ENCODE measurements at places on chromosomes 3 and 15.

GRCh38 chr15:84832448-84833040 lies 15.4 kb downstream of the ALPK3 start:
- no peak overlapping the region for H3K4me3 ChIP-seq
- DNase-seq = no peak
- H3K4me1 ChIP-seq = no peaks in the 10 kb centered on the region
- H3K36me3 ChIP-seq = peaks cover 20% of the 10 kb centered on the region

GRCh38 chr3:69532547-69533224 lies 146.8 kb upstream of the FRMD4B start:
- H3K4me1 ChIP-seq = no peaks in the 10 kb centered on the region
- no peaks in the 10 kb centered on the region for H3K36me3 ChIP-seq
- DNase-seq = no peak
- no peak overlapping the region for H3K27ac ChIP-seq

DNA sequence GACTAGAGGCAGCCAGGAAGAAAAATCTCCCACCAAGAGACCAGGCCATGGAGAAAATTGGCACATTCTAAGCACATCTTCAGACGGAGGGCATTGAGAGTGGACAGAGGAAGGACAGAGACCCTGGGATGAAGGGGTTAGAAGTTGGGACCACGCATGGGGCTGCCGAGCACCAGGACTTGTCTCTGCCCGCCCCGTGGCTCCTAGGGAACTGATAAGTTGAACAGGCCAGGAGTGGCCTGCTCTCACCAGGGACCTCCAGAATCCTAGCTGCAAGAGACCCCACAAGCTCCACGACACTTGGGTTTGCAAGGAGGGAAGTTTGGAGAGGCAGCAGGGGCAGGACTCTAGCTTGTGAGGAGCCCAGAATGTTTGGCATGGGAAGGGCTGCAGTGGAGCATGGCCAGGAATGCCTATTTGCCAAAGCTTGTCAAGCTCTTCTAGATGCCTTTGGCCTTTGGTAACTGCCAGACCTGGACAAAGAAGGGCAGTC lies 355.1 kb downstream of the NSUN3 start:
- no peaks in the 10 kb centered on the region for H3K36me3 ChIP-seq
- H3K4me1 ChIP-seq = peaks cover 8% of the 10 kb centered on the region
- no peak overlapping the region for H3K4me3 ChIP-seq
- DNase-seq = no peak
- no peak overlapping the region for H3K27ac ChIP-seq

DNA sequence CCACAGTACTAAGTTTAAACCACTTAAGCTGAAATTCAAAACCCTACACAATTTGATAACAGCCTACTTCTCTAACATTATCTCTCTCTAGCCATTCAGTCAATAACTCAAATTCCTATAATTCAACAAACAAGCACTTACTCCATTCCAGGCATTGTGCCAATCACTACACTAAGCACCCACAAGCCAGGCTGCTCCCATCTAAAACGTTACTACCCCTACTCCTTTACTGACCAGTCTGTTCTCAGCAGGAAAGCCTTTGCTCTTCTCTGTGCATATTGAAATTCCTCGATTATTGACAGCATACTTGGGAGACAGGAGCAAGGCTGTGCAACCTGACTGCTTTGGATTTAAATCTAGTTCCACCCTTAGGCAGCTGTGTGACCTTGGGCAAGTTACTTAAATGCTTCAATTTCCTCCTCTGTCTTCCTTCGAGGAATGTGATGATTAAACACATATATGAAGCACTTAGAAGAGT lies 177.2 kb upstream of the THBS1 start:
- H3K27me3 ChIP-seq = no peaks in the 10 kb centered on the region
- H3K36me3 ChIP-seq = no peaks in the 10 kb centered on the region
- no peak overlapping the region for H3K4me3 ChIP-seq
- no peak overlapping the region for H3K27ac ChIP-seq
- H3K4me1 ChIP-seq = peaks cover 4% of the 10 kb centered on the region

- H3K4me3 ChIP-seq = no peak overlapping the region
- no peaks in the 10 kb centered on the region for H3K36me3 ChIP-seq
- DNase-seq = peak; percentile 56
Measured at GRCh38 chr3:84836961-84837360, 121.8 kb upstream of the CADM2 start.

DNA sequence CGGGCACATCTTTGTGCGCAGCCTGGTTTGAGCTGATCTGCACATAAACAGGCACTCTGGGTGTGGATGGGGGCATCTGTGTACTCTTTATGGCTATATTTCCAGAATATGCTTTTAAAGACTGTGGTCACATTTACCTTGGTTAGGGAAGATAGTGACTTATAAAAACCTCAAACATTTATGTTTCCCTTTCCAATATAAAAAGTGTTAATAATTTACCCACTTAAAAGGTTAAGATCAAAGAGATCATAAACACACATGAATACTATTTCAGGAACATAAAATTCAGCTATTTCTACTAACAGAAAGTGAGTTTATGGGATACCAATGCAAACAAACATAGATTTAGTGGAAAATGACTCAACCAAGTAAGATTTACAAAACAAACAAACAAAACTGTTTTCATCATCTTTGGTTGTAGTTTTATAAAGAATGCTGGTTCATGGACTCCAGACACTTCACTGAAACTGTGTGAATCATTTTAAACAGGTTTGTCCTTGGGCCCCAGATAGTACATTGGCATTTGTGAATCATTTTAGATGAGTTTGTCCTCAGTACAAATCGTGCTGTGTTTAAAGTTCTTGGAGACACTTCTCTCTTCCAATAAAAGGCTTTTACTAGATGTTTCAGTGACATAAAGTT lies 253.5 kb upstream of the CTDSPL start:
- no peak overlapping the region for H3K4me3 ChIP-seq
- H3K27ac ChIP-seq = no peak overlapping the region
- no peaks in the 10 kb centered on the region for H3K4me1 ChIP-seq
- no peaks in the 10 kb centered on the region for H3K27me3 ChIP-seq
- no peak for DNase-seq

- no peak within 1 kb of the TSS for H3K27ac ChIP-seq
- no peak for DNase-seq
- no peak within 1 kb of the TSS for H3K4me3 ChIP-seq
- no peaks in the 10 kb centered on the region for H3K27me3 ChIP-seq
- H3K36me3 ChIP-seq = no peaks in the 10 kb centered on the region
- H3K4me1 ChIP-seq = peaks cover 13% of the 10 kb centered on the region
Measured at GRCh38 chr3:193554811-193555210, at the start of gene ATP13A4. ATP13A4 (minus strand) TSS chr3:193554895; CDS start chr3:193554799, 96 bp downstream.

DNA sequence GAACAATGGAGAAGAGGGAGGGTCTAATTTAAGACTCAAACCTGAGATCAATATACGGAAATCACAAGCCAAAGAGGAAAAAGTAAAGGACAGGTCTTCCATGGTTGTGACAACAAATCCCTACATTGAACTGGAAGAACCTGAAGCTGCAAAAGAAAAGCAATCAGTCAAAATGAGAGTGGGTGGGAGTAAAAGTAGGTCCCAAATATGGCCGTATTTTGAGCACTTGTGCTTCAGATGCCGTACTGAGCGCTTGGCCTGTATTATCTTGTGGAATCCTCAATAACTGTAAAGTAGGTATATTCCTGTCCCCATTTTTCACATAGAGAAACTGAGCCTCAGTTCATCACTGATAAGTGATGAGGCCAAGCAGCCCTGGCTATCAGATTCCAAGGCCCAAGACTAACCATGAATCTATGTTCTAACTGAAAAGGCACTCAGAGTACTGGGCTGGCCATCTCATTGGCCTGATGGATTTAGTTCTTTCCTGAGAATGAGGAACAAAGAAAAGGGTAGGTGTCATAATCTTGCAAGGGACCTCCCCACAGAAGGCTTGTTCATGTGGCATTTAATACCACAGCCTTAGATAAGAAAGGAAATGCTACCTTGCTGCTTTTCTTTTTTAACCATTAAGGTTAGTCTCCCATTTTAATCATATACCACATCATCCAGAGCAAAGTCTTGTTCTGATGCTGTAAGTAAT lies 52.5 kb downstream of the LRRN1 start:
- no peak overlapping the region for H3K27ac ChIP-seq
- H3K4me3 ChIP-seq = no peak overlapping the region
- H3K4me1 ChIP-seq = no peaks in the 10 kb centered on the region
- H3K27me3 ChIP-seq = no peaks in the 10 kb centered on the region

DNA sequence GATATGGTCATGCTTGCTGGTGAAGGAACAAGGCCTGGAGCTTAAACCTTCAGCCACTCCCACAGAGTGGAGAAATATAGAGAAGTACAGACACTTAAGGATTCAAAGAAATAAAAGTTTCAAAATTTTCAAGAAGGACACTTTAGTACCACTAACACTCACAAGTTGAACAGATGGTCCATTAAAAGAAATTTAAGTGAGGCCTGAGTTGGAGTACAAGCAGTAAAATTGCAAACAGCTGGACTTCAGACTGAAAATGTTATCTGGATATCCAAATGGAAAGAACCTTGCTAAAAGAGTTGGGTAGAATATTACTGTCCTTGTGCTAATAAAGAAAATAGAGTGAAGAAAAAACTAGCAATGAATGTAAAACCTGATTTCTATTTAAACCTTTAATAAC lies 397.1 kb upstream of the KCNMB2 start:
- DNase-seq = no peak
- H3K4me1 ChIP-seq = no peaks in the 10 kb centered on the region
- no peak overlapping the region for H3K4me3 ChIP-seq

GRCh38 chr3:88434001-88434400 lies 284.2 kb downstream of the C3orf38 start:
- H3K36me3 ChIP-seq = no peaks in the 10 kb centered on the region
- no peaks in the 10 kb centered on the region for H3K4me1 ChIP-seq
- DNase-seq = no peak
- no peak overlapping the region for H3K27ac ChIP-seq

DNA sequence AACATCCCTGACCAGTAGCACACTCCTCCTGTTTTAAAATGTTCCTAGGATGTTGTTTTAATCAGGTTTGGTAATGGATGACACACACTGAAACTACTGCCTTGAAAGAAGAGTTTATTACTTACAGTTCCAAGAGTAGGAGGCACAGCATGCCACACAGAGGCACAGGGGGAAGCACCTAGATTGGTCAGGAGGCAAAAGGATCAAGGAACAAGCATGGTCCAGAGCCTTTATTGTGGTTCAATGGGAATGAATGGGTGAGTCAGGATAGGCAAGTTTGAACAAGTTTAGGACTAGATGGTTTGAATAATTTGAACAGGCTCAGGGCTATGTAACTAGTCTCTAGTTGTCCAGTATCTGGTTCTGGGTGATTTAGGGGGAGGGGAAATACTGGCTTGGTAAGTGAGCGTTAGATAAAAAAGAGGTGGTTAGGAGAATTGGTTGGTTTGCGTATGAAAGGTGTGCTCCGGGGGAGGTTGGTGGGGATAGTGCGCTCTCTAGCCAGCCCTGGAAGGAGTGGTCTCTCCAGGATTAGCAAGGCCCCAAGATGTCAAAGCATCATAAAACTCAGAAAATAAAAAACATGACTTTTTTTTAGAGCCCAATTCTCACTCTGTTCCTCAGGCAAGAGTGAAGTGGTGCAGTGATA lies 35.1 kb downstream of the TMOD3 start:
- H3K4me3 ChIP-seq = no peak overlapping the region
- H3K36me3 ChIP-seq = peaks cover 18% of the 10 kb centered on the region
- H3K27me3 ChIP-seq = no peaks in the 10 kb centered on the region
- peaks cover 29% of the 10 kb centered on the region for H3K4me1 ChIP-seq

DNA sequence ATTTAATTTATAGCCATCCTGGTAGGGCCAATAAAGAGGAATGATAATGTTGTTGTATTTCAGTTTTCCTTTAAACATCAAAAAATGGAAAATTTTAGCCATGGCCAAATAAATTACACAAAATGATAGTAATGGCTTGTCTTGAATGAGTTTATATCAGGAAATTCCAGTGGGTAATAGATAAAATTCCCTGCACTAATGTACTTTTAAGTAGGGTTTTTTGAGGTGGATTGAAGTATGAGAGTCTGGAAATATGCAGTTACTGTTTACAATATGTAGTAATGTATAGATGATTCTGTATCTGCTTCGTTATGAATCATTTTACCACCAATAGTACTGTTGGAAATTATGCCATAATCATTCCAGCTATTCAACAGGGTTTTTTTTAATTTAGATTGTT lies 219.4 kb upstream of the ROBO2 start:
- no peak overlapping the region for H3K4me3 ChIP-seq
- no peaks in the 10 kb centered on the region for H3K4me1 ChIP-seq
- no peak for DNase-seq
- H3K27me3 ChIP-seq = no peaks in the 10 kb centered on the region
- H3K27ac ChIP-seq = no peak overlapping the region

GRCh38 chr3:141710888-141711616 lies 27.0 kb upstream of the RNF7 start:
- no peak overlapping the region for H3K4me3 ChIP-seq
- H3K27me3 ChIP-seq = no peaks in the 10 kb centered on the region
- peak; percentile 12 for DNase-seq
- no peaks in the 10 kb centered on the region for H3K4me1 ChIP-seq
- H3K27ac ChIP-seq = no peak overlapping the region

- no peak overlapping the region for H3K27ac ChIP-seq
- H3K36me3 ChIP-seq = no peaks in the 10 kb centered on the region
- no peak for DNase-seq
- no peaks in the 10 kb centered on the region for H3K27me3 ChIP-seq
- H3K4me3 ChIP-seq = no peak overlapping the region
Measured at GRCh38 chr3:188320757-188321156, 166.8 kb downstream of the LPP start.

DNA sequence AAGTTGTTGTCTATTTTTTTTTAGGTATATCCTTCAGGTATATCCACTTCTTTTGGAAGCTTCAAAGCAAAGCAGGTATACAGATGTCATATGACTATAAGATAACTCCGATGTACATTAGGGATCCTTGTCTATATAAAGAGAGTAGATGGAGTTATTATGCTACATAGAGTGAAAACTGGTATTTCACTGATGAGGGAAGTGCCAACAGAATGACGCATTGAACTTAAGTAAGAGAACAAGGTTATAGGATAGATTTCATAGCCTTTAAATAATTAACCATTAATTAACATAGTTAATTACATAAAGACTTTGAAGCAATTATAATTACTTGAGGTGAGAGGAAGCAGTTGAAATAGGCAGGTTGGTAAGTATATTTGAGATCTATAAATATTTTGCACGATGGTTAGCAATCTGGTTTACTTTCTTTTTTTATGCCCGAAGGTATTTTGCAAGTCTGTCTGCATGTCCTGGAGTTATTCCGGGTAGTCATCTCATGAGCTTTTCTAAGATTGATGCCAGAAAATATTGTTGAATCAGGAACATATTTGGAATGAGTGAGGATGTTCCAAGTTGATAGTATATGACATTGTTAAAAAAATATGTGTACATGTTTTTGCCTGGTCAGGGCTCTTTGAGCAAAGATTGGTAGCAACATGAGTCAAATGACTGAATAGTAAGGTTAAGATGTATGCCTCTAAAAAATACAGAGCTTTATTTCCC lies 299.5 kb upstream of the KCNMB2 start:
- no peak overlapping the region for H3K4me3 ChIP-seq
- 0 out of 2 replicates have a peak, but pooled peaks cover 3% of the 10 kb centered on the region for H3K4me1 ChIP-seq
- H3K27ac ChIP-seq = no peak overlapping the region
- DNase-seq = no peak
- no peaks in the 10 kb centered on the region for H3K27me3 ChIP-seq

GRCh38 chr3:156594219-156594683 lies 39.3 kb upstream of the SSR3 start:
- no peak overlapping the region for H3K27ac ChIP-seq
- no peak overlapping the region for H3K4me3 ChIP-seq
- no peaks in the 10 kb centered on the region for H3K36me3 ChIP-seq
- no peaks in the 10 kb centered on the region for H3K4me1 ChIP-seq

- H3K36me3 ChIP-seq = no peaks in the 10 kb centered on the region
- no peak overlapping the region for H3K27ac ChIP-seq
- DNase-seq = no peak
- no peaks in the 10 kb centered on the region for H3K27me3 ChIP-seq
Measured at GRCh38 chr15:41544650-41545015, 576 bp upstream of the RPAP1 start.

GRCh38 chr15:28919679-28920655 lies 34.2 kb downstream of the APBA2 start:
- H3K27ac ChIP-seq = no peak overlapping the region
- no peak overlapping the region for H3K4me3 ChIP-seq
- H3K27me3 ChIP-seq = no peaks in the 10 kb centered on the region
- no peaks in the 10 kb centered on the region for H3K36me3 ChIP-seq
- no peaks in the 10 kb centered on the region for H3K4me1 ChIP-seq

All from SJCRH30 (cell line).